ENCODE measurements at places on chromosomes 6 and 20.

DNA sequence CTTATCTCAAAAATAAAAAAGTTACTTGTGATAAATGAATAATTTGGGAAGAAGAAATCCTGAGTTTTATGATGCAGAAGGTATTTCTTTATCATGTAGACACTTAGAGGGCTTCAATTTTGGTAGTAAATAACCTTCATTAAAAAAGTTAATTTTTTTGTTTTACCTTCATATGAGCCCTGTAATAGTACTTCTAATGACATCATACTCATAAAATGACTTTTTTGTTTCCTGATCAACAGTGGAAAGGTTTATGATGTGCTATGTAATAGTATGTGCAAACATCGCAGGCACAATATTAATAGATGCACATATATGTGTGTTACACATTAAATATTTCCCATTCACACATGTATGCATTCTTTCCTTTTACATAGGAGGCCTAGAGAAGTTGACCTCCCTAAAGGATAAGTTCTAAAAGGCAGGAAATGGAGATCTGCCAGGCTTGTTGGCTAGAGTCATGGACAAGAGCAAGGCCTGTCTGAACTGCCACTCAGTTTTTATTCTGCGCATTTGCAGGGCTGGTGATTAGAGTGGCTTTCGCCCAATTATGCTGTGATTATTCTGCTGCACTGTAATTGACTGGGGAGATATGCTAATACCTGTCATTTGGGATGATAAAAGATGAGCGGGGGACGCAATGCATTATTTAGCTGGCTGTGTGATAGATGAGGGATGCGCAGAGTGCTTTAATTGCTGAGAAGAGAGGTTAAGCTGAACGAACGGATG is 272.6 kb downstream of the TMEM242 start:
- DNase-seq = no peak

DNA sequence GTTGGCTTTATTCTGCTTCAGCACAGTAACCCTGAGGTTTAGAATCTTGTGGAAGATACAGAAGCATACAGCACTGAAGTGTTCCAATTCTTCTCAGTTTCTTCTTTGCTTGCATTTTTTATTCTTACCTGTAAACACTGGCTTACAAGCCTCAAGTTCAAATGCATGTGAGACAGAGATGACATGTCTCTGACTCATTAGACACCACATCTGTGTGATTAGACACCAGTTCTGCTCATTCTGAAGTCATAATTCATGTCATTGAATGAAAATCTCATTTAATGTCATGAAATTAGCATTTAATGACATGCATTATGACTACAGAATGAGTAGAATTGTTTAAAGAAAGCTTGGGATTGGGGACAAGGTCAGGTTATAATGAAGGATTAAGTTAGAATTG is 5.8 kb downstream of the GZF1 start:
- peak; percentile 48 for DNase-seq

- no peak for DNase-seq
These were observed 1.4 kb upstream of the SSR1 start for GRCh38 chr6:7314414-7314813.

DNA sequence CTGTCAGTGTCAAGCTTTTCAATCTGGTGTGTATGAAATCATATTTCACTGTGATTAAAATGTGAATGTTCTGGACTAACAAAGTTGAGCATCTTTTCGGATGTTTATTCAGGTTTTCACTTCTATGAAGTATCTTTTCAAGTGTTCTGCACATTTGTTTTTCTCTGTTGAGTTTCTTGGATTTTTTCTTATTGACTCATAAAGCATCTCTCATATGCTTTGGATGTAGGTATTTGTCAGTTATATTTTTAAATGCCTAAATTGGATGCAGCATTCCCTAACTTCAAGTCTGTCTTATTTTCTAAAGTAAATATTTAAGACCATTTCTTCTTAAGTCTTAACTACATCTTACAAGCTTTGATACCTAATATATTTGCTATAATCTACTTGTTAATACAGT is 398.0 kb downstream of the PLCB1 start:
- DNase-seq = no peak
